CD4-positive, alpha-beta T cell treated with Interleukin-10 for 1 hour (primary cell): ENCODE measurements at places on chromosomes 13 and 19.

- DNase-seq, result no peak
These were observed 21.0 kb upstream of the DPP9 start for GRCh38 chr19:4744451-4745174.

- peak; percentile 75 for DNase-seq
These were observed 49.5 kb downstream of the CRYL1 start for GRCh38 chr13:20475927-20476691.

DNA sequence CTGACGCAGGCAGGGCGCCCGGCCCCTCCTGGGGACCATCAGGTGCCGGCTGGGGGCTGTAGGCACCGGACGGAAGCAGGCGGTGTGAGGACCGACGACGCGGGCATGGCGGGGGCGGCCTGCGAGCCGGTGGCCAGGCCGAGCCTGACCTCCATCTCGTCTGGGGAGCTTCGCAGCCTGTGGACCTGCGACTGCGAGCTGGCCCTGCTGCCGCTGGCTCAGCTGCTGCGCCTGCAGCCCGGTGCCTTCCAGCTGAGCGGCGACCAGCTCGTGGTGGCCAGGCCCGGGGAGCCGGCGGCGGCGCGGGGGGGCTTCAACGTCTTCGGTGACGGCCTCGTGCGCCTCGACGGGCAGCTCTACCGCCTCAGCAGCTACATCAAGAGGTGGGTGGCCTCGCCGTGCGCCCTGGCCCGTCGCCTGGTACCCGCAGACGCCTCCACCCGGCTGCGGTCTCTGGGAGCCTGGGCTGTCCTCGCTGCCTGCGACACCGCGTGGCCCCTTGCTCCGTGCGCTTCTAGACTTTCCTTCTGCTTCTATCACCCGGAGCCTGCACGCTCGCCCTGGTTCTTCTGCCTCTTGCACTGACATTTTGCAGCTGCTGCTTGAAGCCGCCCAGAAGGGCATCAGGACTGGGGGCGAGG, 460 bp downstream of the MEDAG start:
- no peak for DNase-seq

GRCh38 chr19:45973553-45974338, at the start of gene NOVA2:
Gene NOVA2, minus strand, starts transcription at chr19:45973865. Its CDS starts 514 bp downstream, at chr19:45973351.
- DNase-seq, result peak; percentile 28

DNA sequence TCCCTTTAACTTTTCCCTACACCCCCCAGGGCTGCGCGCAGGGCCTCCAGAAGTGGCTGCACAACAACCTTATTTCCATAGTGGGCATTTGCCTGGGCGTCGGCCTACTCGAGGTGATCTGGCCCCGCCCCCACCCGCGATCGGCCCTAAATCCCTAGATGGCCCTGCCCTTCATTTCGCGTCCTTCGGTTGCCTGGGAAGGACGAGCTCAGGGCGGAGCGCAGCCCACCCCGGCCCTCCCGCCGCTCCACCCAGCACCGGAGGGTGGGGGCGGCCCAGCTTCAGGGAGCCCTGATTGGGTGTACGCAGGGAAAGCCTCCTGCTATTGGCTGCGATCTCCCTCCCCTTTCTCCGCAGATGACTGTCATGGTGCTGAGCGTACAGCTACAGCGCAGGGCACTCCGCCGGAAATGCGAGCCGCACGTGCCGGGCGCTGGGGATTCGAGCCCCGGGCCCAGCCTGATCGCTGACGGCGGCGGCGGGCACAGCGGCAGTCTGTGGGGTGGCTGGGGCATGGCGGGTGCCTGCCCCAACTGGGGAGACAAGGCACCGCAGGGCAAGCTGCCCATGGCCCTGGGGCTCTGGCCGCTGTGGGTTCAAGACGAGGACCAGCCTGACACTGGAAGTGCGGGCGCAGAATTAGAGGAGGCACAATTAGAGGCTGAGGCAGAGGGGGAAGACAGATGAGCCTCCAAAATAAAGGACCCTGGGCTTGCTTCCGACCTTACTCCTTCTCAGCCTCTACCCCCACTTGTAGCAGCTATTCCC, 4.3 kb downstream of the CD37 start:
- no peak for DNase-seq

GRCh38 chr19:1747285-1748114, 5.8 kb upstream of the ONECUT3 start:
- DNase-seq, result peak; percentile 32

- no peak for DNase-seq
These were observed 47.1 kb downstream of the TMEM255B start for GRCh38 chr13:113806104-113806471.

DNA sequence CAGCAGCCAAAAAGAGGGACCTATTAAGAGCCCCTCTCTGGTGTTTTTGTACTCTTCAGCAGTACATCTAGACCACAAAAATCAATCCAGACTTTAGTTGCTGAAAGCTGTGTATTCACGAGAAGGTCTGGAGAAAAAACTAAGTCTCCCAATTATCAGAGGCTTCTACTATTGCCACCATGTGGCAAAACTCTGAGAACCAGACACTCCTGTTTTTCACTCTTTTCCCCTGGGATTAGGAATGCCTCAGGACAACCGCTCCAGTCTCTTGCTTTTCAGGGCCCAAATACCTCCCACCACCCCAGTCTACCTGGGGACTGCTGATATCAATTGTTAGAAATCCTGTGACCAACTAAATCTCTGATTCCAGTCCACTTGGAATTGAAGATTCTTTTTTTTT, 30.1 kb upstream of the OBI1 start:
- no peak for DNase-seq

- no peak for DNase-seq
These were observed 129.9 kb downstream of the GPC6 start for GRCh38 chr13:93356469-93356868.

DNA sequence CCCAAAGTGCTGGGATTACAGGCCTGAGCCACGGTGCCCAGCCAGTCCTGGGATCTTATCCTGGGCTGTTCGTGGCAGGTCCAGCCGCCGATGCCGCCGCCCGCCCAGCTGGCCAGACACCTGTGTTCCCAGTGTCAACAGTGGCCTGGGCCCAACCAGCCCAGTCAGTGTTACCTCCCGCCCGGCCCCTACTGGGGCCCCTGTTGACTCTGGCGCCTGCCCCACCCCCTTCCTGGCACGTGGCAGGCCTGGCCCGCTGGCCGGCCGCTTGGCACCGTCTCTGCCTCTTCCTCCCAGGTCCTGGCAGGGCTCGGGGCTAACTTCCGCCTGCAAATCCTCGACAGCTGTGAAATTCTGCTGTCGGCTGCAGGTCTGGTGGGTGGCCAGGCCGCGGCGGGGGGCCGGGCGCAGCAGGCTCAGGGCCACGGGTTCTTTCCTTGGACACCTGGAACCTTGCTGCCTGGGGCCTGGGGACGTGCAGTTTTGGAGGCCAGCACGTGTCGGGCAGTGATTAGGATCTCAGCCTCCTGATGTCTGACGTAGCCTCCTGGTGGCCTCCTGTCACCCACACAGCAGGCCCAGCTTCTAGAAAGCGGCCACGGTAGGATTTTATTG, 9.1 kb downstream of the ARID3A start:
- DNase-seq, result no peak

DNA sequence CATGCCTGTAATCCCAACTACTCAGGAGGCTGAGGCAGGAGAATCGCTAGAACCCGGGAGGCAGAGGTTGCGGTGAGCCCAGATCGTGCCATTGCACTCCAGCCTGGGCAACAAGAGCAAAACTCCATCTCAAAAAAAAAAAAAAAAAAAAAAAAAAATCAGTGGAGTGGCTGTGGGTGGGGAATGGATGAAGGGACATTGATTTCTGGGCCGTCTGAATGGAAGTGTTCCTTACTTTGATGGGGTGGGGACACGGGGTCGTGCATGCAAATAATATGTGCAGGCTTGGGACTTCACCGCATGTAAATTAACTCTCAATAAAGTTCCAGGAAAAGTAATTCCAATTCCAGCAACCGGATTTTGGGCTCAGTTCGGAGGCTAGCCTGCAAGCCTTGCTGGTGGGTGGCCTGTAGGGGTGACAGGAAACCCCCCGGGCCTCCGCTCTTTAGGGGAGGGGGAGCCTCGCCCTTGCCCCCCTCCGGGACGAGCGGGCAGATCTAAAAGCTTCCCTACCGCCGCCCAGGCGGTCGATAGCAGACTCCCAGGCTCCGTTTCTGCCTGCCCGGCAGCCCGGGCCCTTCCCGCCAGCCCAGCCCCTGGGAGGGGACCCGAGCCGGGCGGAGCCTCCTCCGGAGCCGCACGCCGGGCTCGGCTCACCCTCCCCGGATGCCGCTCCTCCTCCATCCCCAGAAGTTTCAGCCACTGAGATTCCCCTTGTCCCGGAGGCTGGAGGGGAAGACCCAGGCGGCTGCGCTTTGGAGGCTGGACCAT, 48.0 kb upstream of the ADGRE5 start:
- DNase-seq, result no peak

- DNase-seq, result no peak
These were observed 77.4 kb upstream of the SPATA13 start for GRCh38 chr13:24083141-24083540.

- no peak for DNase-seq
These were observed 616 bp downstream of the CDX2 start for GRCh38 chr13:27968316-27969081.

GRCh38 chr13:28047757-28048388, 52.5 kb downstream of the FLT3 start:
- DNase-seq, result peak; percentile 12

DNA sequence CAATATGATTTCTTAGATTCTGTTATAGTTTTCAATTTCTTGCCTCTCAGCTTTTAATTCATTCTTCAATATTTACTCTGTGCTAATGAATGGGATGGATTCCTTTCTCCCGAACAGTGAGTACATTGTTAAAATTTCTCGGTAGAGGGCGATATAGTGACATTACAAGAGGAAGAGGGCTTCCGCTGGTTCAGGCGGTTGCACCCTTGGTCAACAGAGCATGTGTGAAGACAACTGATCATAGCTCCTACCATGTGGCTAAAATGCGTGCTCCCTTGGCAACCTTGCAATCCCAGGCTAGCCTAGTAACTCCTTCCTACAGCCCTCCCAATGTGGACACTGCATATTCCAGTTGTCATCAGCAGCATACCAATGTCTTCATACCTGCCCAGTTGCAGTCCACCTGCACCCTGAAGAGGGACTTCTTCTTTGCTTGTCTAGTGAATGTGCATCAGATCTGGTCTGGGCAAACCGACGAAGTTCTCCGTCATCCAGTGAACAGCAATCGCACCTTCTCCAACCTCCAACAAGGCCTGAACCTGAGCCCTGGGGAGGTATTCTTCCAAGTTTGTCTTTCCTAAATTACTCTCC, 653.0 kb upstream of the GPC6 start:
- DNase-seq, result no peak

DNA sequence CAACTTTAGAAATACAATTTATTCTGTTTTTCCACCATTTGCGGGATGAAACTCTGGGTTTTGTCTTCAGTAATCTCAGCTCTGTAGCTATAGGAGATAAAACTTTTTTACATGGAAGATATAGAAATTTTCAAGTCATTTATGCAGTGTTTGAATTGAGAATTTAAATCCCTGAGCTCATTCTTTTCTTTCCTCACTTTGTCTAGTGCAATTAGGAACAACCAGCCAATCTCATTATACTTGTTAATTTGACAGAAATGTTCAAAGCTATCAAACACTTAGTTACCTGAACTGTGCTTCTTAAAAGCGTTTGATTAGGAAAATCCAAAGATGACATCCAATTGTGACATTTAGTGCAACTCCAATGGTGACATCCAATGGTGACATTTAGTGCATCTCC, 1014.3 kb downstream of the SLITRK5 start:
- no peak for DNase-seq

DNA sequence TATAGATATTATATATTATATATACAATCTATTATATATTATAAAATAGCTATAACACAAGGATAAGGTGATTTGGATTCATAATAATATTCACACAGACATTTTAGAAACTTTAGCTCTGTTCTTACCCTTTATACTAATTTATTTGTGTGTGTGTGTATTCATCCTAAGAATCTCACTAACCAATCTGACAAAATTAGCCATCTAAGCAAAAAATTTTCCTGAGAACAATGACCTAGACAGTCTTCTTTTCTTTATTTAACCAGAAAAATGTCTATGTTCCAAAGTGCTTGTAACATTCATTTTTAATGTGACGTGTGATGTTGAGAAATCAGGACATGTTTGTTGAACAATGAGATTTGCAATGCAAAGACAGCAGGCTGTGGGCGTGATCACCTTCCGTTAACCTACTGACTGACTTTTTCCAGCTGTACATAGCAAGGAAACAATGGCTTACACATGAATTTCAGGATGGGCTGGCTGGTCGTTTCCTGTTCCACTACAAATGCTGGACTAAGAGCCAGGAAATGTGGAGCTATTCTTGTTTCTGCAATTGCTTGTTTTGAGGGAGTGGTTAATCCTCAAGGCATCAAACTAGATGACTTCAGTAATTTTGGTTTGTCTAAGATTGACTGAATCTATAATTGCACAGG, 634.6 kb upstream of the ARGLU1 start:
- no peak for DNase-seq

DNA sequence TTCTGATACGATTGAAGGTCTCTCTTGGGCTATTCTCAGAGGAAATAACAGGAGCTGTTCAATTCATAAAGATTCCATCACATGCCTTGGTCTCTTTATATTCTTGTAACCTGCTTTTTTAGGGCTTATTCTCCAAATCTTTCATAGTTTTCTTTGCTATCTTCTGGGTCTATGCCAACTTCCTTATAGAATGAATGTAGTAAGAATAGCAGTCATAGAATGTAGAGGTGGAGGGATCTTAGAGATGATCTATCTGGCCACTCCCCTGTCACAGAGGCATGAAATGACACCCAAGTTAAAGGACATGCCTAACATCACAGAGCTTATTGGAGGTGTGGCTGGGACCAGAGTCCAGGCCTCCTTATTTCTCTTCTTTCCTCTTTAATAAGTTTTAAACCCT, 13.2 kb downstream of the LCP1 start:
- no peak for DNase-seq

- DNase-seq, result no peak
These were observed 209.0 kb downstream of the GPC6 start for GRCh38 chr13:93435651-93436050.

- DNase-seq, result no peak
These were observed 81.9 kb upstream of the SLC15A1 start for GRCh38 chr13:98834254-98834960.

- DNase-seq, result no peak
These were observed 11.1 kb downstream of the ZNF417 start for GRCh38 chr19:57905258-57905657.

GRCh38 chr13:106573284-106573846, 5.4 kb upstream of the ARGLU1 start:
- no peak for DNase-seq

DNA sequence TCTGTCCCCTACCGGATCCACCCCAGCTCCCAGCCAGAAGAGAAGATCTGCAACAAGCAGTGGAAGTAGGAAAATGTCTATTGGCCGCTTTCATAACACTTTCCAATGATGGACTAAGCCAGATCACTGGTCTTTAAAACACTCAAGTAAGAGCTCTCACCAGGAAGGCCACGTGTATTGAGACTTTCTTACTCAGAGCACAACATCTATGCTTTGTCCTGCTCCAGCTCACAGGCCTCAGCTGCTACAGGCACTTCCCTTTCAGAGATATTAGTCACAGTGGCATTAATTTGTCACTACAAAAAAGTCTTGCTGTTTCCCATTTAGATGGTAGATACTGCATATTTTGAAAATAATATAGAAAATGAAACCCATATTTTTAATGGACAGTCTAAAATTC, 164.2 kb downstream of the ABCC4 start:
- DNase-seq, result no peak
